Kidney capillary endothelial cell (primary cell): ENCODE measurements at places on chromosomes 5 and 9.
A peak's percentile ranks its signal among the peaks of the same experiment; 100 is the strongest.

GRCh38 chr5:170597109-170597751, 93.4 kb downstream of the KCNIP1 start:
- DNase-seq: peak; percentile 51

DNA sequence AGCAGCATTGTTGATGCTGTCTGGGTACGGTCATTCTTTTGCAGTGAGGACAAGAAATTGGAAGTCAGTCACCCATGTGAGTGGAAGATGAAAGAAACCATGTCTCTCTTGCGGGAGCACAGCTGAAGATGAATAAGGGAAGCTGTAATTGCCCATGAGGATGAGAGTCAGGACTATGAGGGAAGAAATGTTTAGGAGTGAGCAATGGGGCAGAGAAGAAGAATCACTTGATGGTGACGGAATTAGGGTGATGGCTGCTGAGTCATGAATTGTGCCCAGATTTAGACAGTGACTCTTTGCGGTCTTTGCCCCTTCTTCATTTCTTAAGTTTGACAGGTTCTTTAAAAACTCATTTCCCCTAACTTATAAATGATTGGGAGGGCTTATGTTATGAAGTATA, 183.3 kb downstream of the MAST4 start:
- DNase-seq: no peak

DNA sequence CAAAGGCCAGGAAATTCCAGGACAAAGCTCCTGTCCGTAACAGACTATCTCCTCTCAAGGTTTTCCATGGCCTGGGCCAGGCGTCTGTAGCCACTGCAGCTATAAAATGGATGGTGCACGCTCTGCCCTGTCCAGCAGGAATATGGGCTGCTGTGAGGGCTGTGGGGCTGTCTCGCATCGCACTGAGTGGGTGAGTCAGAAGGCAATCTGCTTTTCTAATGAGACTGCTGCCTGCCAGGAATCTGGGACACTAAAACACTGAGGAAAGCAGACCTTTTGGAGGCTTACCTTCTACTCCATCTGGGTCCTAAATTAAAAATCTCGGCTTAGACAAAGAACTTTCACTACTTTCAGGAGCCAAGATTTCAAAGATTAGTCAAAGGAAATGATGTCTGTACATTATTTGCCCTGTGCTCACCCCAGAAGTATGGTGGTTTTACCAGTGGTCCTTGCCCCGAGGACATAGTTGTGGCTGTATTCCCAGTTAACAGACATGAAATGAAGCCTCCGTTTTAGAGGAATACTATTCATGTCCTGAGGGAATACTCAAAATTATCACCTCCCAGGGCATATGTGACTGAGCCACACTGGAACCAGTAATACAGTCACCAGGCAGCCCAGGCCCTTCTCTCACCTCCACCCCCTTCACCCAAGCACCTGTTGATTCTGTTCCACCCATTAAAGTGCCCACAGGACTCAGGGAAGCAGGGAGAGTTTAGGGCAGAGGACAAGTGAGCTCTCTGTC, 56.4 kb downstream of the PFDN1 start:
- peak; percentile 74 for DNase-seq

DNA sequence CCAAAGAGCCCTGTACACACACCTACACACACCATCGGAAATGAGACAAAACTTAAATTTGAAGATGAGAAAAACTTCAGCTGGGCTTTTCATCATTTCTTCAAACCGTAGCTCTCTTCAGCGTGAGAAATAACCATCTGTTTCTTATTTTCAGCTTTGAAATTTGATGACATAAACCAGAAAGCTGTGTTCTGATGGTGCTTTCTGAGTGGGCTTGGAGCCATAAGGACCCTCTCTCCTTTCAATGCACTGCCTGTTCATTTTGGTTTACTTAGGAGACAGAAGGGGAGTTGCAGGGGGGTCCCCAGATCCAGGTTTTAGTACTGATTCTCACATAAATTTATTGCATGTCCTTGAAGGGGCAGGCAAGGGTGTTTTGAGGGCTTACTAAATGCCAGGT, 9.5 kb downstream of the FBXO10 start:
- no peak for DNase-seq

DNA sequence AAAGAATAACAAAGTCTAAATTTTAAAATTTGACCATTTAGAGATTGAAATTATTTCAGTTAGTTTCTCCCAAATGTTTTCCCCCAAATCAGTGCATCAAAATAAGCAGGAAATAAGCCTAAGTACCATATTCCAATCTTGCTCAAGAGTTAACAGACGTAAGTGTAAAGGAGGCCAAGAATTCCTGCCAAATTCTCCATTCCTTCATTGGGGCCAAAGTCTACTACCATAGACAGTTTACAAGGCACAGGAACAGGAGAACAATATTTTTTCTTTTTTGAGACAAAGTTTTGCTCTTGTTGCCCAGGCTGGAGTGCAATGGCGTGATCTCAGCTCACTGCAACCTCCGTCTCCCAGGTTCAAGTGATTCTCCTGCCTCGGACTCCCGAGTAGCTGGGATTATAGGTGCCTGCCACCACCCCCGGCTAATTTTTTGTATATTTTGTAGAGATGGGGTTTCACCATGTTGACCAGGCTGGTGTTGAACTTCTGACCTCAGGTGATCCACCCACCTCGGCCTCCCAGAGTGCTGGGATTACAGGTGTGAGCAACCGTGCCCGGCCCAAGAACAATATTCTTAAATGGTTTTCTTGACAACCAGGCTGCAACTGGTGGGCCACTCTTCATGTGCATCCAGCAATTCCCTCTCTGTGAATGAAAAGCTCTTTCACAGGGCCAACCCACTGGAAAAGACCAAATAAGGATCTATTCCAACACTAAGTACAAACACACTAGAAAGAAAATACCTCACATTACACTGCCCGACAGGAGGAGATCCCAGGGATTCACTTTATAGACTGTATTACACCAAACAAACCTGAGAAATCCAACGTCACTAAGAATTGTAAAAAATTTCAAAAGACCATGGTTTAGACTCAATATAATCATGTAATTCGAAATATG, 127.7 kb downstream of the MAPKAP1 start:
- no peak for DNase-seq

DNA sequence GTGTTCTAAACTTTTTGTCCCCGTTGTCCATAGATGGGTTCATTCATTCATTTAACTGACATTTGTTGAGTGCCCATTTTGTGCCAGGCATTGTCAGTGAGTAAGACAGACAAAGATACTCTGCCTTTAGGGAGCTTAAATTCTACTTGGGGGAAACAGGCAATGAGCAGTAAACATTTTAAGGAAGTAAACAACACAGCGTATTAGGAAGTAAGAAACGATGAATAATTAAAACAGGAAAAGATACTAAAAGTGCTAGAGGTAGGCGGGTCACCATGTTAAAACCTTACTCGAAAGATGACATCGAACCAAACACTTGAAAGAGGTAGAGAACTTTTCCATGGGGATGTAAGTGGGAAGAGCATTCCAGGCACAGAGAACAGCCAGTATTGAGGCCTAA, 5.5 kb upstream of the MAML1 start:
- DNase-seq: no peak

- DNase-seq: peak; percentile 72
Measured at GRCh38 chr9:22237497-22238363, 208.9 kb upstream of the DMRTA1 start.

DNA sequence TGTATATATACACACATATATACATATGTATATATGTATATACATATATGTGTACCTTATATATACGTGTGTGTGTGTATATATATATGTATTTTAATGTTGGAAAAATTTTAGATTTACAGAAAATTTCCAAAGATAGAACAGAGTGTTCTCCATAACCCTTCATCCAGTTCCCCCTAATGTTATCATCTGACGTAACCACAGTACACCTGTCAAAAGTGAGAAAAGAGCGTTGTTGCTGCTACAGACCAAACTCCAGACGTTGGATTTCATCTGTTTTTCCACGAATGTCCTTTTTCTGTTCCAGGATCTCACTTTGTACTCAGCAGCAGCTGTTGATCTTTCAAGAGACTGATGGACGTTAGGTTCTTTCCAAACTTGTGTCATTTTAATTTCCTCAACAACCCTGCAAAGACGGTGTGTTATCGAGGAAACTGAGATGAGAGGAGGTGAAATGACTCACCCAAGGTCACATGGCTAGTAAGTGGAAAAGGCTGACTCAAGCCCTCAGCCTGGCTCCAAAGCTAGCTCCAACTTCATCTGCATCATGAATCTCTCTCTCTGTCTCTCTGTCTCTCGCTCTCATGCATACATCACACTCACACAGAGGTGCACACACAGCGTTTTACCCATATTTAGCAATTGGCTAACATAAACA, 17.0 kb upstream of the NTNG2 start:
- DNase-seq: no peak

DNA sequence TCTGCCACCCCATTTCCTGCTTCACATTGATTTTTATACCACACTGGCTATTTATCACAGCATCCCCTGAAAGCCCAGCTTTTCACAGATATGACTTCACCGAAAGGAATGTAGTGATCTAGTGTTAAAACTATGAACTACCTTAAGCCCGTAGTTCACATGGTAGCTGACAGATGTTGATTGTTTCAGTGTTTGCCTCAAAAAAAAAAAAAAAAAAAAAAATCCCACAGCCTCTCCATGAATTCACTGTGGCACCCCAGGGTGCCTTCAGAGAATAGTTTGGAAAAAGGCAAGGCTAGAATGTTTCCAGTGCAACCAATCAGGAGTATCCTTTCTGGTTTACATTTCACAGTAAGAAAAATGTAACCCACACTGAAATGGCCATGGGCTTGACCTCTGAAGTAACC, 37.1 kb downstream of the GLIS3 start:
- DNase-seq: peak; percentile 85

DNA sequence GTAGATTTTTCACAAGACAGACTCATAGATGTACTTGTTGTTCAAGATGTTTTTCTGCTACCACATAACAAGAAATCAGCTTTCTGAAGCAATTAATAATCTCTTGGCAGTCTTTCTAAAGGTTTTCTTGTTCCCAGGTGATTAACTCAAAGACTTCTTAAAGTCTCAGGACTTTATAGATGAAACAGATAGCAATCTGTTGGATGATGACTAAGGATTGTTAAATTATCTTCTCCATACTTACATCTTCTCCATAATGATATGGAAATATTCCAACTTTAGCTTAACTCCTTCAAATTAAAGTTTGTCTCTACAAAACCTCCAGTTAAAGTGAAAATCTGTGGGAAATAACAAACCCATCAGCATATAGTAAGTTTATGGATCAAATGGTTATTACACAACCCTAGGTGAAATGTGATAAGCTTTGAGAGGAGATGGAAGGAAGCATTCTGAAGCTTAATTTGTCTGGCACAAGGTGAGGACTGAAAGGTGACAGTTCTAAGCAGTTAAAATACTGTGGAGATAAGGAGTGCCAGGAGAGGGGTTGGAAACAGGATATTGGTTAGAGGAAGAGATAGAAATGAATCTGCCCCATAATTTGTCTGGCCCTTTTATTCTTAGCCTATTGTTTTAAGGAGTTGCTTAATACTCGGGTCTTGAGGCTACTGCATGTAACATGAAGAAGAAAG, 326.7 kb downstream of the ADGRV1 start:
- DNase-seq: no peak

DNA sequence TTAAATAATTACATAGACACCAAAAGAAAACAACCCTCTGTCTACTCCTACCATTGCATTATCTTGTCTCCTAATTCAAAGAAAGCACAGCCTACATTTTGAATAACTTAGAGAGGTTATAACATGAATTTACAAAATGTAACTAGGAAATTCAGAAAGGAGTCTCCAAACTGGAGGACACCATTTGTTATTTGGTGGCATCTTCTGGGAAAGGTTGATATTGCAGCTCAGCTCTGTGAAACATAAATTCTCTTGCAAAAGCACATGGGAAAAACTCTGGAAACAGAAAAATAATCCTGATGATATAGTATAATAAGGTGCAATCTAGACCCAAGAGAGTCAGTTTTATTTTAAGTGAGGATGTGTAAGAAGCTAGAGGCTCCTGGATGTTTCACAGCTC, 215.3 kb downstream of the MLLT3 start:
- no peak for DNase-seq

- no peak for DNase-seq
Measured at GRCh38 chr5:24823625-24824024, 178.8 kb upstream of the CDH10 start.

DNA sequence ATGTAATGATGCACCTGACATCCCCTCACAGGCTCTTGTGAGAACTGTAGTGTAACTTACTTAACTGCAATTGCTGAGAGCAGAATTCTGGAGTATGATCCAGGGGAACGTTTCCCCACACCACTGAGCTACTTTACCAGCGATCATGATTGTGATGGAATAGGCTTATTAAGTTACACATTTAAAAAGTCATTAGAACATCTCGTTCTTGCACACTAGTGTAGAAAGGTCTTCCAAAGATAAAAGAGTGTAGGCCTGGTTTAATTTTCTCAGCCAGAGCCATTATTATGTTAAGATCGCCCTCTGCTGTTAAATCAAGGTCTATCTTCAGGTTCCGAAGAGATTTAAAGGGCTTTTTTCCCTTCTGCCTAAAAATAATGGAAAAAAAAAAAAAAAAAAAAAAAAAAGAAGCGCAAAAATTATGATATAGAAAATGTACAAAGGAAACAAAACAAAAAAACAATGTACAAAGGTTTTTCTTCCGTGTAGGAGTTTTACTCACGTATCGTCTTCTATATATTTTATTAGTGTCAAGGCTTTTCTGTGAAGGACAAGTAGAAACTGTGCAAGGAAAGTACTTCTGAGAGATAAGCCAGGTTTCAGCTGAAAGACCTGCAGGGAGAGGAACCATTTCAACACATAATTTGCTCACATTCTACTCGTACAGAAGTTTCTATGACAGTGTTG, 18.6 kb upstream of the MOB3B start:
- DNase-seq: peak; percentile 17

GRCh38 chr5:132132138-132132537, 58.5 kb downstream of the CSF2 start:
- DNase-seq: no peak

DNA sequence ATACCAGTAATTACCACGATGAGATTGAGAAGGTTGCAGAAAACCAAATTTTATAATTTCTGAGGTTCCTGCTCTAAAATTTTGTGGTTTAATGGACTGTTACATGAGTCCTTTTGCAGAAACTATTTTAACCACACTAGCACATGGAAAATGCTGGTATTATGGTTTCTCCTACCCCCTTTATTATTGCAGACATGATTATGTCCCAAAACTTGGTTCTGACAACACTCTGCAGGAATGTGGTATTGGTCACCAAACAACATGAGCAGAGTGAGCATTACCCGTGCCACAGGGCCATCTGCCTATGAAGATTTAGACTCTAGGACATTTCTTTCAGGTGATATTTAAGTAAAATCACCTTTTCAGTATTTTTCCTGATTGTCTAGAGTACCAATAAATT, 2.8 kb upstream of the ECM2 start:
- no peak for DNase-seq

DNA sequence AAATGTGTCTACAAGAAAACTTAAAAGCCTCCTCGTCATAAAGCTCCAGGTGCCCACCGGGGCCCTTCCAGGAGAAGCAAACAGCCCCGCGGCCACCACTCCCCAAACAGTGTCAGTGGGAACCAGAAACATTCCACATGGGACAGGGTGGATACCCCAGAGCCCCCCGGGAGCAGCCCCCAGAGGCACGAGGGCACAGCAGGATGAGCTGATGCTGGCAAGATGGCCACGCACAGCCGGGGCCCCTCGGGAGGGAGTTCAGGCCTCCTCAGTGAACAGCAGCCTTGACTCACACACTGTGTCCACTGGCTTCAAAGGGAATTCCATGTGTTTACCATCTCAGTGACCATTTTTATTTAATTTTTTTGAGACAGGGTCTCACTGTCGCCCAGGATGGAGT, 10.5 kb downstream of the EXD3 start:
- no peak for DNase-seq
